ENCODE measurements at places on chromosomes 3 and 15.

DNA sequence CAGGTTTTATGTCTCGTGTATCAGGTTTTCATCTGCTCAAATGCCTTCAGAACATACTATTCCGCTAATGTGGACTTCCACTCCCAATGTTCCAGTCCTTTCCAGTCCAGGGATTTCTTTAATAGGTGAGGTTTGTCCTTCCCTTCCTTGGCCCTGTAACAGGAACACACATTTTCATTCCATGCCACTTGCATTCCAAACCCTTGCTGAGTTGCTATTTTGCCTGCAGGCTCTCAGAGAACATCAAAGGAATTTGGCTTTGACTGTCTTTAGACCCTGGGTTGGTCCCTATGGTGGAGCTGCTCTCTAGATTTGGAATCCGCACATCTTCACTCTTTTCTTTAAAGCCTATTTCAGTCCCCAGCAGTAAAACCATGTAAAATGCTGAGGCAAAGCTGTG is 12.3 kb upstream of the ALCAM start:
- no peak for DNase-seq

GRCh38 chr3:61847784-61848462 is 286.6 kb downstream of the PTPRG start:
- peak; percentile 66 for DNase-seq

DNA sequence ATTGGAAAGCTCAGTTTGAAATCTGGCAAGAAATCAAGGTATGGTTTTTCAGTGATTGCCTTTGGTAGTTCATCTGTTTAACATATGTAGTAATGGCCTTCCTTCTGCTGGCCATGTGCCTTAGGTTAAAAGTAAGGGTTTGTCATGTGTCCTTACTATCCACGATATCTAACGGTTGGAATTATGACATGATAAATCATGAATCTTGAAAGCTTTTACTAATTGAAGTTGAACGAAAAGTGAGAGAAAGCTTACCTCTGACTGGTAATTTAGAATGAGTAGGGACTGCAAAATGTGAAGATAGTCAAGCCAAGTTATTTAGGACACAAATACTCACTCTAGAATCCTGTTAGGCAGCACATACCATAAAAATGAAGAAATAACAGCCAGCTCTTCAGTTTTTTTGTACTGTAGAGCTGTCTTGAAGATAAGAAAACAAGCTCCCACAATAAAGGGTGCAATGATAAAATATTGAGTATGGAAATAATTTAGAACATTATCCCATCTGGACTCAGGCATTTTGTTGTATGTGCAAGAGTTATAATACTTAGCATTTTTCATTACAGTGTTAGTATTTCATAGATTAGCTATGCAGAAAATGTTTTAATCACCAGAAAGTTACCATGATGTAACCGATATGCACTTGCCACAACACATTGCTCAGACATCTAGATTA is 303.4 kb downstream of the ZNF385D start:
- no peak for DNase-seq

DNA sequence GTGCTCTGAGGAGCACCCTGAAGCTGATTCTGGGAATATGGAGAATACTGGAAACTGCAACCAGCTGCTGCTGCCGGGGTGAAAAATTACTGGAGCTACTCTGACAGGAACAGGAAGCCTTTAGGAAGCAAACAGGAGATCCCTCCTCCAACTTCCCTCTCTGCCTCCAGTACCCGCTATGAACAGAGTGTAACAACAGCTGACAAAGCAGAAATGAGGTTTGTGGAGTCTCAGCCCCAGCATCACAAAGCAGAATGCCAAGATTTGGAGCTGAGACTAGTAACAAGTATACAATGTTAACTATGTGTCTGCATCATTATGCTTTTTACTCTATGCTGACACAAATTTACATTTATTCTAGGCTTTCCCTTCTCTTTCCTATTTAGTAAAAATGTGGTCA is 22.7 kb upstream of the PIAS1 start:
- no peak for DNase-seq

DNA sequence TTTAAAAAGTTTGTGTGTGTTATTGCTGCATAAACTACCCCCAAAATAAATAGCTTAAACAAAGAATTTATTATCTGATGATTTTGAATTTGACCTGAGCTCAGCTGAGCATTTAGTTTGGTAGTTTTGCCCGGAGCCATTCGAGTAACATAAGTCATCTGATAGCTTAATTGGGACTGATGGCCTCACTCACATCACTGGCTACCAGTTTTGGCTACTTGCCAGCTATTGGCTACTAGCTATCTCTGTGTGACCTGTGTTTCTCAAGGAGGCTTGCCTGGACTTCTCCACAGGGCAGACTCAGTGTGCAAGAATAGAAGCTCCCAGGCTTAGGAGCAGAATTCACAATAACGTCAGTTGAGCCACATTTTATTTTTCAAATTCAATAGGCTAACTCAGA is 9.0 kb downstream of the CNTN3 start:
- no peak for DNase-seq

DNA sequence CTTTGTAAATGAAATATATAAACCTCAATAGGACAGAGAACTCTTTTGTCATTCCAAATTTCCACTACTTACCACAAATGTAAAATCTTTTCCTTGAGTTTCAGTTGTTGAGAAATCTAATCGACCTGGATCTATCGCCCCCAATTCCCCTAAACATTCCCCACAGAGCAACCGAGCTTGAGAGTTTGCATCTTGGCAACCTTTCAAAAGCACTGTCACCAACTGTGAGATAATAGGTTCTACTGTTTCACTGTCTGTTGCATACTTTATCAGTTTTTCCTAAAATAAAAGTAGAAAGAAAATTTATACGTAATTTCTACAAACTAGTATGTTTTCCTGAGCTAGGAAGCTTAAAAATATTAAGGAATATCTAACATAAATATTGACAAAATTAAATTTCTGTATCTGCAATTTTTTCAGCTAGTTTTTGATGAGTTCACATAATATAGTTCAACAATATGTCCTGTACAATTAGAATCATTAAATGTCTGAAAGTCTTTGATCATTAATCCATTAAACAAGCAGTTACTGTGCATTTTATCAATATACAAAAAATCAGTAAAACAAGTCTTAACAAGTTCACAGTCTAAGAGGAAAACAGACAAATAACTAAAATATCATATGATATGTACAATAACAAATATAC is 54.5 kb downstream of the ATR start:
- DNase-seq = no peak

GRCh38 chr15:81921163-81921562 is 124.7 kb downstream of the MEX3B start:
- DNase-seq = no peak

DNA sequence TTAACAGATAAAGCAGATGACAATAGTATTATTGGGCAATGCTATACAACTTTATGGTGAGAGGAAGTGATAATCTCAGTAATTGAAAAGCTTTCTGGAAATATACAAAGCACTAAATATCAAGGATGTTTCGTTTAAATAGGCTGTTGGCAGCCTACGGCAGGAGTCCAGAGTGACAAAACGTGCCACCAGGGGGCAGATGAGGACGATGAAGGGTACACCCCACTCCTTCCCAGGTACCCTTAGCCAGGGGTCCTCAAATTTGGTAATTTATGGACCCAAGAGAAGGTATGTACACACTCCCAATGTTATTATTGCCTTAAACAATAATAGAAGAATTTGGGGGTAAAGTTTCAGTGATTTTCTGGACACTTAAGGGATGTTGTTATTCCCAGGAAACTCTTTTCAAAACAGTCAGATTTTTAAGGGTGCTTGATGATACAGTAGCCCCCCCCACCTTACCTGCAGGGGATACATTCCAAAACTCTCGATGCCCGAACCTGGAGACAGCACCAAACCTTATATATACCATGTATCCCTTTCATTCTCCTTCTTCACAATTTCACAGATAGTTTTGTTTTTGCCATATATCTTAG is 1.4 kb upstream of the MAGEL2 start:
- peak; percentile 33 for DNase-seq

DNA sequence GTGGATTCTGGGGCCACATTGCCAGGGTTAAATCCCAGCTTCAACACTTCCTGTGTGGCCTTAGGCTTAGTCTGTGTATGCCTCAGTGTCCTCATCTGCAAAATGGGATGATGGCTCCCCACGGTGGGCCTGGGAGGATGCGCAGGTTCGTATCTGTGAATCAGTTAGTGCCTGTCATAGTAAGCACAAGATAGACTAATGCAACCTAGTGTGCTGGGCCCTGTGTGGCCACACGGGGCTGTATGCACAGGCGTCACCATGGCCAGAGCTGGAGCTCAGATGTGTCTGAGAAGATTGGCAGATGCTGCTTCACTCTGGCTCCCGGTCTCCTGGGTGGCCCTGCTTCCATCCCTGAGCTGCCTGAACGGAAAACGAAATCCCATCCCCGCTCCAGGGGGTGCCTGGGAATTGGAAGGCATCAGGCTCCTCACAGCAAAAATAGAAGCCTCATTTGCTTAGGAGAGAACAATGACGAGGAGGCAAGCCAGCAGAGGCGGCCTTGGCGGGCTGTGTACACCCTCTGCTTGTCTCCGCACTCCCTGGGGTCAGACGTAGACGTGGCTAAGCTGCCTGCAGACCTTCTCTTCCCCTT is 103.6 kb downstream of the APBA2 start:
- DNase-seq = no peak

- DNase-seq = no peak
These were observed 111.3 kb downstream of the DCLK3 start for GRCh38 chr3:36653095-36653494.

DNA sequence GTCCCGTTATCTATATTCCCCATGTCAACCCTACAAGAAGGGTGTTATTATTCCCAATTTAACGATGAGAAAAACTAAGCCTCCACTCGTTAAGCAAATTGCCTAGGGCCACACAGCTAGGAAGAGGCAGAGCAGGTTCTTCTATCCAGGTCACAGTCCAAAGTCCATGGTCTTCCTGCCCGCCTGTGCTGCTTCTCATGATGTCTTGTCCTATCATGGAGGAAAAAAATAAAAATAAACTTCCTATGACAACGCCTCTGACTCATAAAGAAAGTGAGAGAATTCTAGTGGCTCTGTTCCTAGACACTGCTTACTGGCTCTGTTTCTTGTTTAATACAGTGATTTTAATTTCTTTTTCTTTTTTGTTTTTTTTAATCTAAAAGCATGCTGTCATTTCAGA is 9.7 kb downstream of the COL8A1 start:
- DNase-seq = peak; percentile 40

DNA sequence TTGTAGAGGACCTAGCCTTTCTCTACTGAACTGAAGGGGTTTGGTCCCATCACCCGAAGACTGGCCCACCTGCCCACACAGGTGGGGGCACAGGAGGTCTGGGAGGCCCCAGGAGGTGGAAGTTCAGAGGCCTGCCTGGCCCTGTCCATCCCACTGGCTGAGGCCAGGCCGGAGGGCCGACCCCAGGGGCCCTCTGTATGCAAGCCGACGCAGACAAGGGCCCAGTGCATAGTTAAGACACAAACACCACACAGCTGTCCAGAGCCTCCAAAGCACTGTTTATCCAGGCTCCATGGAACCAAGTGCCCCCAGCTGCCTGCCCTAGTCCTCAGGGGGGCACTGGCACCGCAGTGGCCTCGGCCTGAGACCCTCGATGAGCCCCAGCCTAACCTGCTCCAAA is 26.7 kb downstream of the SNX33 start:
- no peak for DNase-seq

GRCh38 chr3:195139091-195139875 is 131.7 kb downstream of the XXYLT1 start:
- DNase-seq = no peak

- DNase-seq = no peak
These were observed 280.3 kb upstream of the THBS1 start for GRCh38 chr15:39300451-39301153.

DNA sequence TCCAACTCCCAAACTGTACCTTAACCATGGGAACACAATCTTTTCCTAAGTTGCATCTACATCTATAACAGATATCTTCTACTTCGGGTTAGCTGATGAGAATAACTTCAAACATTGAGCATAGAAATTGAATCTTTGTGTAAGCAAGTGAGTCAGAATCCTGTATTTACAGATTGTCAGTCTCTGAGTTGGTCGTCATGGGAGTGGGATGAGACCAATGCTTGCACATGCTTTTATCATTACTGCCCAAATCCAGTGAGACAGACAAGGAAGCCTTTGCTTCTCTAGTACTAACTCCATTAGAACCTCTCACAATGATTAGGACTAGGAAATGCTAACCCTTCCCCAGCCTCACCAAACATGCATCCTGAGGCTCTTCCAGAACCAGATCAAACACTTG is 587.1 kb upstream of the ZNF717 start:
- DNase-seq = no peak

DNA sequence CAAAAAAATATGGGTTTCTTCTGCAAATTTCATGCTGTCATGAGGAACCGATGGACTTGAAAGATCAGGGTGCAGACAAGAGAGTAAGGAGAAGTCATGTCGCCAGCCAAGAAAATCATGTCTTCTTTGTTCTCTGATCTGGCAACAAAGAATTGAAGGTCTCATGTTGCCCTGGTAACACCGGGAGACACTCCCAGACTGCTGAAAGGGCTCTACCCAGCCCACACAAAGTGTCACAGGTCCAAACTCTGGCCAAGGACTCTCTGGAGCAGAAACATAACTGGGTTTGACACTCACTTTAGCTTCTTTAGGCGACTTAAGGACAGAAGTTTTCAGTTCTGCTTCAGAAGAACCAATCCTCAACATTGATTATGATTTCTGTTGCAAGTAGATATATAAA is 42.9 kb downstream of the SIDT1 start:
- DNase-seq = peak; percentile 68

DNA sequence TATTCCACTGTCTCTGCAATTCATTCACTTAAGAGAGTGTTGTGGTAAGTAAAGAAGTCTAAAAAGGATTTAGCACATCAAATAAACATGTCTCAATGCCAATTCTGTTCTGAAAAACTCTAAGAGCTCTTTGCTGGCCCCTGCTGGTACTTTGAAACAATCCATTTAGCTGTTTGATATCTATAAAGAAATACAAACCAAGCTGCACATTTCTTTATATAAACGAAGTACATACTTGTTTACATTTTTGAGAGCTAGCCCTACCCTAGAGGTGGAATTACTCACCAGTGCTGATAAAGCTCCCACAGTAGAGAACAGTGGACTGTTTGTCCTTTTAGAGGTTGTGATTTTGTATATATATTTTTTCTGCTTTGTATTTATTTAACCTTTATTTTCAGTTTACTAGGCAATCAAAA is 75.5 kb downstream of the NEDD4 start:
- DNase-seq = peak; percentile 41

GRCh38 chr3:159766563-159767185 is 222.0 kb upstream of the IL12A start:
- DNase-seq = no peak

- no peak for DNase-seq
These were observed 19.6 kb downstream of the CCR8 start for GRCh38 chr3:39349080-39349479.

DNA sequence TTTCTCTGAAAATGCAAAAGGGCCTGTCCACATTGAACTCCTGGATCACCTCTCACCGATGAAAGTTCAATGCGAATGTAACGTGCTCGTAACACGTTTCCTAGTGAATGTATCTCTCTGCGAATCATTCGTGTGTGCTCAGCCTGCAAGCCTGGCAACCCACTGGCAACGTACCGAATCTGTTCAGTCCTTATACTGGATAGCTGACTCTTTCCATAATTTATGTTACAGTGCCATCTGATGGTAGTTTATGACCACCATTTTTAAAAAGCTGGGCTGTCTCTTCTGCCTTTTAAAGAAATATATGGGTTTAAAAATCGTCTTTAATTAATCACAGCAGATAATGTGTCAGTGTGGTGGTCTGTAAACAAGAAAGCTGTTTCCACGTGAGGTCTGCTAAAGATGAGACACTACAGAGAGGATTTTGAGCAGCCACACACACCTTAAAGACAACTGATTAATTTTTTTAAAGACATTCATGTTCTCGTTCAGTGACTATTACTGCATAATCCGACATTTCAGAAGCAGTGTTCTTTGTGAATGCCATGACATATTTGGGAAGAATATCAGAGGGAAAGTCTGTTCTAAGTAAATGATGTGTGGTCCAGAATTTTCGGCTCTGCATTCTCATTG is 69.4 kb upstream of the FOXP1 start:
- peak; percentile 32 for DNase-seq
